NK-92 treated with Interleukin-12 subunit alpha and Interleukin-12 subunit beta, amount 100 ng/mL, for 24 hours (cell line): ENCODE measurements at places on chromosomes 13 and 19.

GRCh38 chr19:47428177-47428894 lies 9.0 kb upstream of the MEIS3 start:
- peak; percentile 64 for DNase-seq

GRCh38 chr19:30336290-30336689 lies 35.9 kb upstream of the ZNF536 start:
- DNase-seq = no peak

GRCh38 chr13:39047560-39047959 lies 9.3 kb downstream of the NHLRC3 start:
- DNase-seq = no peak

GRCh38 chr13:33080972-33081590 lies 64.9 kb downstream of the KL start:
- no peak for DNase-seq

DNA sequence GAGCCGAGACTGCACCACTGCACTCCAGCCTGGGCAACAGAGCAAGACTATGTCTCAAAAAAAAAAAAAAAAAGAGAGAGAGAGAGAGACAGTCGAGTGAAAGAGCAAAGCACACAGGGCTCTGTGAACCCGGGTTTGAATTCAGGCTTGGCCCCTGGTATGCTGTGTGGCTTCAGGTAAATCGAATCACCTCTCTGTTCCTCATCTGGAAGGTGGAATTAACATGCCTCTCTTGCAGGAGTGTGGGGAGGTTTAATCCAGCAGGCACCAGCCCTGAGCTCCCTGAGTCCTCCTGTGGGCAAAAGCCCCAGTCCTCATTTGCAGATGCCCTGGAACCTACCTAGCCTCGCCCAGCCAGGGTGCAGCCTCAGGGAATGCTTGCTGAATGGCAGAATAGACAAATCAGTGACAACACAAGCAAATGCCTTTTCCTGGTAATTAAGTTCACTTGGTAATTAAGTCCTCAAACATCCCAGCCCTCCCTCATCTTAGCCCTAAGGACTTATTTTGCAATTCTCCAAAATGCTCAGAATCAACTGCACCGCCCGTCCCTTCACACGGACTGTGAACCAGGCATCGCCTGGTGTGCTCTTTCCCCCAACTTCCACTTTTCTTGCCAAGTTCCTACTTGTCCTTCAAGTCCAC lies 4.6 kb upstream of the ZNRF4 start:
- no peak for DNase-seq

DNA sequence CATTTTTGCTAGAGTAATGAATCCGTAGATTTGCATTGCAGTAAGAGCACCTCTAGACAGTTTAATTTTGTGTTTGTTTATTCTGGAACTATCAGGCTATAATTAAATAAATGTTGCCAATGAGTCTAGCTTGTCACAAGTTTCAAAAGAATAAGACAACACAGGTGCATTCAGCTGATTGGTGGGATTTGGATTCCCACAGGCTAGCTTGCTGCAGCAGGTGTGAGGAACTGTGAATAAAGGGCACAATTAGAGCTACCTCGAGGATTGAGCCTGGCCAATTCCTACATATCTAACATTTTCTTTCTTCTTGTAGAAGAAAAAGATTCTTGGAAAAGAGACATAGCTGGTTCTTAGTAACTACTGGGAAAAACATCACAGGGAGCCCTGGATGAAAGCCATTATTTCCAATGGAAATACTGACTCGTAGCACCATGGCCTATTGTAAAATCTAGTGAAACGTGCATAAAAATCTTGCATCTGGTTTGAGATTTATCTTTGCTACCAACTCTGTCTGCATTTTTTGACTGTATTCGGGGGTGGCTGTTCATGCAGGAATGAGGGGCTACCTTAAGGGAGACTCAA lies 360.9 kb downstream of the FGF9 start:
- DNase-seq = no peak
